Non-pigmented ciliary epithelial cell (primary cell): ENCODE measurements at places on chromosomes 6 and 20.

DNA sequence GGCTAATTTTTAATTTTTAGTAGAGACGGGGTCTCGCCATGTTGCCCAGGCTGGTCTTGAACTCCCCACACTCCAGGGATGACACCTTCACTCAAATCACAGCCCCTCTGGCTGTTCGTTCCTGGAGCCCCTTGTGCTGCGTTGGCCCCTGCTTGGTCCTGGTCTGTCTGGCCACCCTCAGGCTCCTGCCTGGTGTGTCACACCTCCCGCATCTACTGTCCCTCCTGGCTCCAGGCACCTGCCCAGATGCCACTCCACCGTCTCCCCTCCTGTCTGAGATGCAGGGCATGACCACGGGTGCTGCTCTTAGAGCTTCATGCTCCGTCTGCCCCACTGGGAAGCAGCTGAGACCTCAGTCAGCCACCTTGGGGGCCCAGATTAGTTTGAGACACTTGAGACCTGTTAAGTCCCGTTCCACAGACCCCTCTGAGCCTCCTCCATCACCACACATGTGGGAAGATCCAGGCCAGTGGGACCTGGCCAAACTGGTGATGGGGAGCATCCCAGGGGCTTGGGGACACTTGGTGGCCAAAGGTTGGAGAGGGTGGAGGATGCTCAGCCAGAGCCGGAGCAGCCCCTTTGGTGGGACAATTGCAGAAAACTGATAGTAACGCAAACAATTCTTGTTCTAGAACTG is 21.9 kb upstream of the NPBWR2 start:
- no peak for DNase-seq

DNA sequence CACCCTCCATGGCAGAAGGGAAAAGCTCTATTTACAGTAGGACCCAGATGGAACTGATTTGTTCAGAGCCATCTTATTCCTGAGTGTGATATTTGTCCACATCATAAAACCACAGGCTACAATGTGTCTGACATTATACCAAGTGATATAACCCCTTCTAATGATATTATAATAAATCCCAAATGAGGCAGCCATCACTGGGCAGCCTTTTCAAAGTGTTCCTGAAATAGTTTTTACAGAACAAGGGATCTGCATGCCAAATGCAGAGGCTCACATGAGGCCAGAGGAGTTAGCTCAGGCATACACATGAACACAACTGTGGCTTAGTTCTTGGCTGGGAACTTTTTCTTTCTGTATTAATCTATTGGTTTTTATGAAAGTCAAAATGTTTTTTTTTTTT is 207.7 kb downstream of the MAFB start:
- DNase-seq, result no peak

- DNase-seq, result no peak
These were observed 230.0 kb downstream of the ALDH8A1 start for GRCh38 chr6:134719911-134720310.

- no peak for DNase-seq
These were observed 31.2 kb downstream of the SPDEF start for GRCh38 chr6:34524971-34525370.

- no peak for DNase-seq
These were observed at the start of gene MYL9 for GRCh38 chr20:36541227-36541767. TSS of gene MYL9 (plus strand) at chr20:36541519. CDS start at chr20:36544885, 3,366 bp downstream.

DNA sequence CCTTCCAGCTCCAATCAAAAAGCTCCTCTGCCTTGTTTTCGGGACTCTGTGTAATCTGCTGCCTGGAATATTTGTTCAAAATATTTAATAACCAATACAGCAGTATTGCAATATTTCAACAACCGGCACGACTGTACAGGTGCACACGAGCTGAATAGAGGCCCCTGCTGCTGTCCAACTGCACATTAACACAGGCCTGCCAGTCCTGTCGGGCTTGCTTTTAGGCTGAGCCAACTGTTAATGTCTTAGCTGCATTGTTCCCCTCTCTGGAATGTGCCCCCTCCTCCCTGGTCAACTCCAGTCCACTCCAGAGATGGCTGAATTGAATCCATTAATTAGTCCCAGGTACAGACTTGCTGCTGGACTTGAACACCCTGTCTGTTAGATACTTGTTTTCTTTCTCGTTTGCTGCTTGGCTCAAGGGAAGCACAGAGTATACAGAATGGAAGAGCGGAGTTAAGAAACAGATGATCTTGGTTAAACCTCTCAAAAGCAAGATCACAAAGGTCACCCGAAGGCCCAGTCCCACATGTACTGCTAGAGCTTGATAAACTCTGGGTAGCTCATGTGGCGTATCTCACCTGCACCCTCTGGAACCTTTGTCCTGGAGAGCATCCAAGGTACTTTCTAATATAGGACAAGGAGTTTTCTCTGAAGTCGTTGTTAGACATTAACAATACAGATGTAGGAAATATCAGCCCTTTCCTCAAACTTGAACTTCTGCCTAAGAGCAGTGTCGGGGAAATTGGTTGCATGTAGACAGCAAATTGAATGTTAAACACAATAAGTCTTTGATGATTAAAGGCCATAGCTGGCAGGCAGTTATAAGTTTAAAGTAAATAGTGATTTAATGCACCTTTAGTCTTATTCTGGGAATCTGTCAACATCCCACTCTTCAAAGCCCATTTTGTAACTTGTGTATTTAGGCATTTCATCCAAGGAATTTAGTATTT is 31.9 kb downstream of the SHLD1 start:
- DNase-seq, result no peak

GRCh38 chr6:34414999-34415858 is 10.6 kb downstream of the RPS10 start:
- no peak for DNase-seq

DNA sequence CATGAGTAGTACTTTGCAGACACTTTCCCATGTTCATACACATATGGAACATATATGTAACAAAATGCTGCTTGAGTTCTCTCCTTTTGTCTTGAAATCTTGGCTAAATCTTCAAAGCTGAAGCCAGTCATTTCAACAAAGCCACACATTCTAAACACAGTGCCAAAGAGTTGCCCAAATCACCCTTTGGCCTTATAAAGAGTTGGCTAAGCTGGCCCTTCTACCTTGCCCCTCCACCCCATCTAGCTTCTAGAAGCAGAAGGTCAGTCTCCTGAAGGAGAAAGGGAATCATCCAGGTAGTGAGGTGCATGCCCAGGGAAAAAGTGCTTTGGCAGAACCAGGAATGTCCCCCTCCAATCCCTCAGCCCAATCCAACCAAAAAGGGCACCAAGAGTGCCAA is 58.3 kb downstream of the ALDH8A1 start:
- no peak for DNase-seq

DNA sequence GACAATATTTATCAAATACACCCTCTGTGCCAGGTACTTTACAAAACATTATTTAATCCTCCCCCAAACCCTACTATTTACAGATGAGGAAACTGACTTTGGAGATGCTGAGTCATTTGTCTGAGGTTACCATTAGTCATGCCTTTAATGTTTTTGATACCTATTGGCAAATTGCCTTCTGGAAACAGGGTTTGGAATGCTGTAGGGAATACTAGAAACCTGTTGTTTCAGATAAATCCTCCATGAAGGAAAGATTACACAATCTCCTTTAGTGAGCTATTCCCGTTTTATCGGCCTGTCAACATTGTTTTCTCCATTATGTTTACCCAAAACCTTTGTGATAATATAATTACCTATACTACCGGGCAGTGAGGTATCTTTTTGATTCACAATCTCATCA is 93.6 kb upstream of the ADGRF1 start:
- peak; percentile 85 for DNase-seq

DNA sequence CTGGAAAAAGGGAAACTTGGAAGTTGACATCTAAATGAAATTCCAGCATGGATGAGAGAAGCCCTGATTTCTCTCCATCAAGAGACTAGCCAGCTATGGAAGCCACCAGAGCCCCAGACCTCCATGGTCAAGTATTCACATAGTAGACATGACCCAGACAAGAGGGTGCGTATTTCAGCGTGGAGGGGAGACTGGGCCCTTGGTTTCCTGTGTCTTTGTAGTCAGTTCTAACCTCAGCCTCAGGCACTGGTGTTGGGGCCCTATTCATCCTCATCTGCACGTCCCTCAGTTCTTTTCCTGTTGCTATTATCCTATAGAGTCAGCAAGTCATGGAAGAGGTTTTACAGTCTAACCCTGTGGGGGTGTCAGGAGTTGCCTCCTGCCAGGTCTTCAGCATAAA is 12.5 kb downstream of the GNL1 start:
- DNase-seq, result no peak

GRCh38 chr6:88422831-88423230 is 256.7 kb upstream of the CNR1 start:
- no peak for DNase-seq

DNA sequence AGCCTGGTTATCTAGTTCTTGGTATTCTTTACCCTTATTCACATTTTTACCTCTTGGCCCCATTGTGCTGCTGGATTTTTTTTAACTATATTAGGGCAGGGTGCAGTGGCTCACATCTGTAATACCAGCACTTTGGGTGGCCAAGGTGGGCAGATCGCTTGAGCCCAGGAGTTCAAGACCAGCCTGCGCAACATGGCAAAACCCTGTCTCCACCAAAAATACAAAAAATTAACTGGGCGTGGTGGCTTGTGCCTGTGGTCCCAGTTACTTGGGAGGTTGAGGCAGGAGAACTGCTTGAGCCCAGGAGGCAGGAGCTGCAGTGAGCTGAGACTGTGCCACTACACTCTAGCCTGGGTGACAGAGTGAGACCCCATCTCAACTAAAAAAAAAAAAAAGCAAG is 12.2 kb upstream of the TAF8 start:
- no peak for DNase-seq

- no peak for DNase-seq
These were observed 10.7 kb upstream of the VEGFA start for GRCh38 chr6:43759136-43759906.

DNA sequence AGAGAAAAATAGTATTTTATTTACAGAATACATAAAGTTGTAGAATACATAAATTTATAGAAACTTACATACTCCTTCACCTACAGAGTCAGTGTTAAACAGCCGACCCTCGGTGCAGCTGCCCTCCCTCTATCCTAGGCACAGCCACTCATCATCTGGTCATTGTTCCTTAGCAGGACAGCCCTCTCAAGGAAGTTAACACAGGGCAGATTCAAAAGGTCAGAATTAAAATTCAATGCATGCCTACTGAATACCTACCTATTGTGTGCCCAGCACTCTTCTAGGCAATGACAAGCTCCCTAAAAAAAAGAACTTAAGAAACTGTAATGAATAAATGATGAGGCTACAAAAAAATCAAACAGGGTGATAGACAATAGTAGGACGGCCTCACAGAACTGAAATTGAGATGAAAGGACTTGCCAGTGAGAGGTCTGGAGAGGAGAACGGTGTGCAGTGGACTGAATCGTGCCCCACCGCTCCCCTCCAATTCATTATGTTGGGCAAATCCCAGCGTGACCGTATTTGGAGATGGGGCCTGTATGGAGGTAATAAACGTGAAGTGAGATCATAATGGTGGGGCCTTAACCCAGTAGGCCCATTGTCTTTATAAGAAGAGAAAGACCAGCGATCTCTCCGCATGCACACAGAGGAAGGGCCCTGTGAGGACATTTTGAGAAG is 326.0 kb downstream of the PACRG start:
- no peak for DNase-seq

DNA sequence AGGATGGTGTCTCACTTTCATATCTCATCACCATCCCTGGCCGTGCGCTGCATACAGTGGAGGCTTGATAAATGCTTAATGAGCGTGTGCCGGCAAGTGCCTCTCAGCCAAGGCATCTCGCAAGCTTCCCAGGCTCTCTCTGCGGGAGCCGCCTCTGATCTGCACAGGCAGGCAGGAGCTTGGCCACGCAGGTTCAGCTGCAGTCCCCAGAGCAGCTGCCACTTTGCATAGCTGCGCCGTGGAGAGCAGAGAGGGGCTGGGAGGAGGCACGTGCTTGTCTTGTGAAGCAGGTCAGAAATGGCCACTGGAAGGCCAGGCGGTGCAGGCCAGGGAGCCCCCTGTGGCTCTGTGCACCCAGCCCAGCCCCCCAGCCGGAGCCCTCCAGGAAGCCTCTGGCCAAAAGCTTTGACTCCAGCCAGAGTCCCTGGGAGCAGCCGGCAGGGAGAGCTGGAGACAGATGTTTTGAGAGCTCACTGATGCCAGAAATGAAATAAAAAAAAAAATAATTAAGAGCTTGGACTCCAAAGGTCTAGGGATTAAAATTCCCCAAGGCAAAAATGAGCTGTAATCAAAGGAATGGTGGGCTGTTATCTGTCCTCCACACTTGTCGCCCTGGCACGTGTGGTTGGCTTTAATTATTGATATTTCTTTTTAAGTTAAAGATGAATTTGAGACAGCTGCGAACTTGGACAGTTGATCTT is 377.0 kb downstream of the CDH4 start:
- no peak for DNase-seq

GRCh38 chr6:151388997-151389617 is 2.3 kb downstream of the ZBTB2 start:
- DNase-seq, result no peak

- DNase-seq, result no peak
These were observed 101.4 kb upstream of the AGPAT4 start for GRCh38 chr6:161374971-161375873.

- DNase-seq, result peak; percentile 14
These were observed 202.2 kb upstream of the PCSK2 start for GRCh38 chr20:17024513-17025119.
